Head of caudate nucleus (tissue), 42 donors: ENCODE measurements at places on chromosomes 2 and 18.

- DNase-seq = no peak
Observed at GRCh38 chr2:174335254-174335987, 667 bp downstream of the SP9 start.

- no peak for DNase-seq
Observed at GRCh38 chr2:208489687-208490086, 83.1 kb downstream of the PTH2R start.

DNA sequence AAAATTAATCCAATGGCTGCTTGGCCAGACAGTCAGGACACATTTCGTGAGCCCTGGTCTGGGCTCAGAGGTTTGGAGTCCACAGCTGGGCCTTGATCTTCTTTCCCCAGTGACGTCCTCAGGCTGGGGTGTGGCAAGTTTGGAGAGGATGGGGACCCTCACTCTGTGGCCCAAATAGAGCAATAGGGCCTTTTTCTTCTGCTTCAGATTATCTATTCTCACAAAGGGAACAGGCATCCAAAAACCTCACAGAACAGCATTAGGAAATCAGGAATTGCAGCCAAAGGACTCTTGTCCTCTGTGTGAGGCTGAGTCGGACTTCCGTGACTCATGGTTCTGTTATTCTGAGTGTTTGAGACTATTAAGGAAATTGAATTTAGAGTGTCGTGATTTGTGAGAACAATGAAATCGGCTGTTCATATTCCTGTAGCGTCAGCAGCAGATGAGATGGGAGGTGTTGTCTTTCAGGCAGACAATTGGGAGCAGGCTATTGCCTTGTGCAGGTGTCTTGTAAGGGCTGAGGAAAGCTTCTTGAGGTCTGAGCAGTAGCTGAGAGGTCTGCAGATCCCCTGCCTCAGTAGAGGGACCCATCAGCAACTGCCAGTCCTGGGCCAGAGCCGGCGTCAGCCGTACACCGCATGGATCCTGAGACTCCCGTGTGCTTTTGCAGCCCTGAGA, 113.8 kb downstream of the SH3RF3 start:
- DNase-seq = no peak

- no peak for DNase-seq
Observed at GRCh38 chr2:113174376-113174750, 592 bp downstream of the PSD4 start.

- DNase-seq = no peak
Observed at GRCh38 chr18:11251229-11251890, 102.0 kb upstream of the PIEZO2 start.

DNA sequence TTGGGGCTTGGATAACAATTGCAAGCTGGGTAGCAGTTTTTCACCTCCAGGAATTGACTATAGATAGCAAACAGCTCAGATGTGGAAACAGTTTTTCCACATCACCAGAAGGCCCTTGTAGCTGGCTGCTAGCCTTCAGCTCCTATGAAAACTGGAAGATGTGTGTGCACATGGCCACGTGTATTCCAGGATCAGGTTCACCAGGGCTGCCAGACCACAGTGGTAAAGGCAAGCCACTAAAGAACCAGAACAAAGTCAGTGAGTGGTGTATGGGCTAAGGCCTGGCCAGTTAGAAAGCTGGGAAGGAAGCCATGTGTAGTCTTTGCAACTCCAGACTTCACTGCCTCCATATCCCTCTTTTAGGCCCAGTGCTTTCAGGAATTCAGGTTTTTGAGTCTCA, 12.9 kb downstream of the LRRTM1 start:
- no peak for DNase-seq

GRCh38 chr2:230069402-230069801, 678 bp upstream of the SLC16A14 start:
- DNase-seq = no peak

DNA sequence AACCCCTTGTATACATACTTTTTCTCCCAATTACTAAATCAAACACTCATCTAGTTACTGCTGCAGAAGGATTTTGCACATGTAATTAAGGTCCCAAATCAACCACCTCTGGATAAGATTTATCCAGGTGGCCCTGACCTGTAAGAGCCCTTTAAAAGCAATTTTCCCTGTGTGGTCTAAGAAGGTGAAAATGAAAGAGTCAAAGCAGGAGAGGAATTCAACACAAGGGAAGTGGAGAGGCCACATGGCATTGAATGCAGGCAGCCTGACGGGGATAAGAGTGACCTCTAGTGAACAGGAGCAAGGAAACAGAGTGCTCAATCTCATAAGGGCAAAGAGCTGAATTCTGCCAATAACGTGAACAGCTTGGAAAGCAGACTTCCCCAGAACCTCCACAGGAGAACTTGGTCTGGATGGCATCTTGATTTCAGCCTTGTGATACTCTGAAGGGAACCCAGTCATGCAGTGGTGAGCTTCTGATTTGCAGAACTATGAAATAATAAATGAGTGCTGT, 27.2 kb downstream of the PPP3R1 start:
- DNase-seq = no peak

DNA sequence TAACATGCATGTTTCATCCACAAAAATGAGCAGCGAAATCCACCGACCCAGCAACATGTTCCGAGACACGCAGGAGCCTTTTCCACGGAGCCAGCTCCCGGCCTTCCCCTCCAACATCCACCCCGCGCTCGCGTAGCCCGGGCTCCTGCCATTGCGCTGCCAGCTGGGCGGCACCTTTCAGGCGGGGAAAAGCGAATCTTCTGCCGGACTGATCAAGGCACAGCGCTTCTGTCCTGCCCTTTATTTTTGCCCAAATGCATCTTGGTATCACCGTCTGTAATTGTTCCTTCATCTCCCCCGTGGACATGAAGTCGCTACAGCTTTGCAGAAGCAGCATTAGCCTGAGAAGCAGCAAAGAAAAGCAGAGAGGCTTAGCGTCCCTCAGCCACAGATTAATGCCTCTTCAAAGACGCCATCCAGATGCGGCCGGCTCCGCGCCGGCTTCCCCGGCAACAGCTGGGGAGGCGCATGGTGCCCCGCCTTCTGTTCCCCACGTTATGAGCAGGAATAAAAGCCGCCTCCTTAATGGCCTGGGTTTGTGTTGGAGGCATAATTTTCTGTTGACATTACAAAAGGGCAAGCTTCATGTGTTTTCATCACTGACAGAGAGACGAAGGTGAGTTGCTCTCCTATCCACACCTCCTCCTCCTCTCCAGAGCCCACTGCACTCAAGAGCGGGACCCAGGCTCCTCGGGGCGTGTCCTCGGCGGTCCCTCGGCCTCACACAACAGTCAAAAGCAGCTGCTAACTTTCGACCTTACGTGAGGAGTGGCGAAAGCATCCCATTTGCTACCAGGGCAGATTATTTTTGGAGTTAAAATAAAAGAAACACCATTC, 122.1 kb upstream of the SALL3 start:
- DNase-seq = no peak

GRCh38 chr2:120984046-120984445, 248.4 kb downstream of the GLI2 start:
- DNase-seq = no peak

GRCh38 chr2:24508878-24509277, 17.8 kb downstream of the NCOA1 start:
- no peak for DNase-seq

GRCh38 chr2:106638043-106638442, 150.9 kb downstream of the CD8B2 start:
- DNase-seq = no peak

- no peak for DNase-seq
Observed at GRCh38 chr2:143559147-143559546, 429.9 kb downstream of the ARHGAP15 start.

DNA sequence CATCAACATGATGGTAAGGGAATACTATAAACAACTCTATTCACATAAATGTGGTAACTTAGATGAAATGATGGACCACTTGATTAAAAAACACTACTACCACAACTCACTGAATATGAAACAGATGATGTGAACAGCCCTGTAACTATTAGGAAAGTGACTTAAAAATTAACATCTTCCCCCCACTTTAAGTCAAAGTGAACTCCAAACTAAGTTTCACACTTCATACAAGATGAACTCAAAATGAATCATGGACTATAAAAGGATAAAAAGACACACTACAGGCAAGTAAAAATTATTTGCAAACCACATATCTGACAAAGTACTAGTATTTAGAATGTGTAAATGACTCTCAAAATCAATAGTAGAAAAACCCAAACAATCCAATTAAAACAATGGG, 71.6 kb downstream of the ZAP70 start:
- no peak for DNase-seq

DNA sequence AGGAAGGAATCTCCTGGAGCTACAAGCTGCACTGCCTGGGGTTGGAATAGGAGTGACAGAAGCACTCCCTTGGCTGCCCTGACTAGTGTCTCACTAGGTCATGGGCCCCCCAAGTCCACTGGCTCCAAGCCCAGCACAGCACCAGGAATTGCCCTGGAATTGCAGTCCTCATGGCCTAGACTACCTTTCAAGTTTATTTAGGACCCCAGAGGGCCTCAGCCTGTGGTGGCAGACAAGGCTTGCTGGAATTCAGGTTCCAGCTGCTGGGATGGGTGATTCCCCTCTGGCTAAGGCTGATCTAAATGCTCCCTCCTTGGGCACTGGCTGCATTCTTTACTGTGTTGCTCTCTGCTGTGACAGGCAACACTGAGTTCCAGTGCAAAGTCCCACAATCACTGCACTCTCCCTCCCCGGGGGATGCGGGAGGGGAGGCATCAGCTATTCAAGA, 14.0 kb downstream of the STRADB start:
- no peak for DNase-seq

DNA sequence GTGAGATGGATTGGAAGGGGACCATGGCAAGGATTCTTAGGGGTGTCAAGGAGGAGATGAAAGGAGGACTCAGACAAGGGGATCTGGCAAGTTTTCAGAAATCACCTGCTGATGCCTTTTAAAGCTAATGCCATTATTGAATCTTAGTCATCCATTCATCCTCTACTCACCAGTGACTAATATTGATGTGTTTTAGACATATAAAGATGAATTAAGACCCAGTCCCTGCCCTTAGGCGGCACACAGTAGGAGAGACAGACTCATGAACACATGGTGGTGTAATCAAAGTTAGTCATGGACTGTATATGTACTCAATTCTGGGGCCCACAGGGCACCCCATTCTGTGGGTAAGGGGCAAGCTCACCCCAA, 56.5 kb upstream of the ATL2 start:
- no peak for DNase-seq

DNA sequence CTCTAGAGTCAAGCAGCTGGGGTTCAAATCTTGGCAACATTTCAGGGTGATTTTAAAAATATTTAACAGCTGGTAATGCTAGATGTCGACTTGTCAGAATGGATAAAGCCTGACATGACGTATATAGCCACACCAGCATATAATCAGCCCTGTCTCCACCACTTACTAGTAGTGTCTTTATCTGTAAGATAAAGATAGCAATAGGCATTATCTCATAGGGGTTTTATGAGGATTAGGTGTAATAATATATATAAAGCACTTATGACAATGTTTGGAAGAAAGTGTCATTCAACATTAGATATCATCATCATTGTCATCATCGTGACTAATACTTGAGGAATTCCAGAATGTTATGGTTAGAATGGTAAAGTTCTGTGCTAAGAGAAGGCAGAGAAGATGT, 369.0 kb upstream of the CWC22 start:
- DNase-seq = no peak

DNA sequence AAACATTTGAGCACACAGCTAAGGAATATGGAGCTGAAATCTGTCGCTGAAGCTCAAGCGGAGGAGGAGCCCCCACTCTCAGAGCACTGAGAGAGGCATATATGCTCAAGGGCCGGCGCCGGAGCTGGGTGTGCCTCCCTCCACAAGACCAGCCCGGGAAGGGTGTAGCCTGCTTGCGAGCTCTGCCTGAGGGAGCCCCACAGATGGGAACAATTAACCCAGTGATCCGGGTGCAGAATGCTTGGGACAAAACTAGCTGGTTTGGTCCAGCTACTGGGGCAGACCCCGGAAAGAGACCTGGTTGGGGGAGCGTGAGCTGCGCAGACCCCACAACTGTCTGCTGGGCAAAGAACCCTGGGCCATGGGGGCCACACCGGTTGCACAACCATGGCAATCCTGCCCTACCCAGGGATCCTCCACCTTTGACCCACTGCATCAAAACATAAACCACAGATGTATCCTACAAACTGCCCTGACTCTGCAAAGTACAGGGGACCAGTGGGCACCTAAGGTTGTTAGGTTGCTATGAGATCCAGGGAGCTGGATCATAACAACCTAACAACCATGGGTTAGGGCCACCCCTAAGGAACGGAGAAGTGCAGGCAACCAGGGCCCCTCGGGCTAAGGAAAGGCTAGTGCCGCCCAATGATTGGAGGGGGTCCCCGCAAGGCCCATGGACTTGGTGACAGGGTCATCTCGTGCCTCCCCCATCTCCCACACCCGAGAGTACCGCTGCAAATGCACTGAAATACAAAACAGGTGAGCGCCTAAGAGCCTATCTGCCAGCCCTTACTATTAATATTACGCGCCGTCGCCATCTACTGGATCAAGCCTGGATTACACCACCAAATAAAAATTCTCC, 53.4 kb upstream of the SCN1A start:
- peak; percentile 17 for DNase-seq

GRCh38 chr18:27645929-27646328, 460.8 kb upstream of the CHST9 start:
- no peak for DNase-seq

DNA sequence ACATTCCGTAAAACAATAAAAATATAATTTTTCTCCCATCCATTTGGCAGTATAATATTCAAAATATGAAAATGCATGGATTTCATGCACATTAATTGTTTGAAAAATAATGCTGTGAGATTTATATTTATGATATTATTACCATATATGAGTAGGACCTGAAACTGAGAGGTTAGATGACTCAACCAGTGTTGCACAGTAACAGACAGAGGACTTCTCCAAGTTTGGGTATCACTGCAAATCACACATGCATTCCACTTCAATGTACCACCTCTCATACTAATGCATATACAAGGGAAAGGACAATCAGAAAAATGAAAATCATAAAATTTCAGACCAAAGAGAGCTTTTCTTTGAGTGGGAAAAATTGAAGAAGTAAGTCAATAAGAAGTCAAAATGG, 269.5 kb downstream of the SOCS6 start:
- DNase-seq = no peak

- DNase-seq = no peak
Observed at GRCh38 chr2:53312721-53313120, 454.9 kb upstream of the CHAC2 start.

GRCh38 chr2:197286805-197287595, 23.6 kb downstream of the ANKRD44 start:
- DNase-seq = no peak

DNA sequence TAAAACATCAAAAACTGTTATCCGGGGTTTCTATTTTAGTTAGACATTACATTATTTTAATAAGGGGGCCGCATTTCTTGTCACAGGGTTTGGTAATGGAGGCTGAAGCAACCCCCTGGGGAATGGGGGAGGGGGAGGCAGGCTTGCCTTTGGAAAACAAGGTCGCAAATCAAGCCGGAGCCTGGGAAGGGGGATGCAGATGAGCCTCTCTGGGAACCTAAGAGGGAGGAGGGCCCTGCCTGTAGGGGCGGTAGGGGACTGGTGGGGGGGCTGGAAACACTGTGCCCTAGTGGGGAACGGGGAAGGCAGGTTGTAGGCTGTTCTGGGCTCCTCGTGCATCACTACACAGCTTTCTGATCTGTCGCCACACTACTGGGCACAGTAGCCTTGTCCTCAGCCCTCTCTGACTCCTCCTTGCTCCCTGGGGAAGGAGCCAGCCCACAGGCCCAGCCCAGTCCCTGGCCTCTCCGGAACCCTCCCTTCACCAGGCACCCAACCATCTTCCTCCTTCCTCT, 170.2 kb upstream of the SMAD2 start:
- DNase-seq = no peak

GRCh38 chr18:44048846-44049245, 631.8 kb upstream of the SETBP1 start:
- no peak for DNase-seq
